ENCODE measurements at places on chromosomes 2 and 18.

DNA sequence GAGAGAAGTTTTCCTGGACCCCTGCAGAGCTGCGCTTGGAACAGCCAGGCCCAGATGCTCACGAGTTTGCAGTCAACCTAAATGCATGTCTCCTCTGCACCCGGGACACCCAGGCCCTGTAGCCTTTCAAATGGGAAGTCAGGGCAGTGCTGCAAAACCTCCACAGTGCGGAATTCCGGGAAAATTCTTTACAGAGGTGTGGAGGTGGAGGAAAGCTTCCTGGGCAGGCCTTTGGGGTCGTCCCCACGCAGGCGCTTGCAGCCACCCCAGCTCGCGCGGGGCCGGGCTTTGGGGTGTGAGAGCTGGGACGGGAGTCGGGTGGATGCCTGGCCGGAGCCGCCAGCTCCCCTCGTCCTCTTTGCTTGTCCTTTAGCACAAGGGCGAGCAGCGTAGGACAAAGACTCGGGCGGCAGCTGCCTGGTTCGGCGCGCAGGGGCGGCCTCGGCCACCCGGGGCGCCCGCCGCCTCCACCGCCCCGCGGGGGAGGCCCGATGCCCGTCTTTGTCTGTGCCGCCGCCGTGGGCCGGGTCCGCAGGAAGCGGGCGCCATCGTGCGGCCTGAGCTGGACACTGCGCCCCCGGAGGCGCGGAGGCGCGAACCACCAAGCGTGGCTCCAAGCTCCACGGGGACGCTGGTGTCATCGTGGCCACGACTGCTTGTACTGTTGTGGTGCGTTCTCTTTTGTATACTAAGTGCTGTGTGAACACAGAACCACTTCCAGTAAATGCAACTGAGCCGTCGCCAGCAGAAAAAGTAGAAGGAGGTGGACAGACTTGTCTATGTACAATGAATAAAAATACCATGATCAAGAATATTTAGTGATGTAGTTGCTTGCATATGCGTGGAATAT is 28.2 kb upstream of the BCL11A start:
- peak; percentile 26 for DNase-seq

- DNase-seq = no peak
Measured at GRCh38 chr2:20537423-20538307, 90.8 kb downstream of the RHOB start.

- DNase-seq = no peak
Measured at GRCh38 chr2:69132960-69133590, 120.1 kb downstream of the ANTXR1 start.

DNA sequence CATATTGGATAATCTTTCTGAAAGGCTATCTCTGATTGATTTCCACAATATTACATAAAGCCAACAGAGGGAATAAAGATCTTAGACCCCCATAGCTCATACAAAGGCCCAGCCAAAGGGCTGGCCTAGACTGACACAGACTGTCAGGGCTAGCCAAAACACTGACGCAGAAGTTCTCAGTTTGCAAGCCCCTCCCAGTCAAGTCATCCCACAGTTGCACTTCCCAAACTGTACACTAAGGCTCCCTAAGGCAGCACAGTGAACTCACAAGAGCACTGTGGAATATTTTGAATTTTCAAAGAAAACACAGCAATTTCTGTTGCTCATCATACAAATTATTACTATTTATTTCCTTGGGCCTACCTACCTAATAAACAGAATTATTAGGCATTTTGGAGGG is 244.9 kb downstream of the SP3 start:
- no peak for DNase-seq

DNA sequence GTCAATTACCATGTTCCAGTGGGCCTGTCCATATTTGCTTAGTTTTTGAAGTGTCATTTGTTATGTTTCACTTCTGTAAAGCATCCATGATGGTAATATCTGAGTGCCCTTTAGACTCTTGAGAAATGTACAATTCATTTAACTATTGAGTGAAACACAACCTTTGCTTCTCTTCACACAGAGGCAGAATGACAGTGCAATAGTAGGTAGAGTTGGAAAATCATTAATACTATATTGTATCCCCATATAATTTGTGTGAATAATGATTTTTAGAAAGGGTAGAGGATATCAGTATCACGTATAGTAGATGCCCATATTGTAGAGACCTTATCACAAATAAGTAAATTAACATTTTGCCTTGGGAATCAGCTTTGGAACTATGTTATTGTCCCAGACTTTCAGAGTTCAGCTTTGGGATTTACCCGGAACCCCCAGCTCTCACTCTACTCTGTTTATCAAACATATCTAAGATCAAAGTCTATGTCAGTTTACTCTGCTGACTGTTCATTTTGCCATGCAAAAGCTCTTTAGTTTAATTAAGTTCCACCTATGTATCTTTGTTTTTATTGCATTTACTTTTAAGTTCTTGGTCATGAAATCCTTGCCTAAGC is 172.7 kb upstream of the NOL4 start:
- no peak for DNase-seq

- no peak for DNase-seq
Measured at GRCh38 chr18:69755041-69755440, 192.6 kb downstream of the CD226 start.

DNA sequence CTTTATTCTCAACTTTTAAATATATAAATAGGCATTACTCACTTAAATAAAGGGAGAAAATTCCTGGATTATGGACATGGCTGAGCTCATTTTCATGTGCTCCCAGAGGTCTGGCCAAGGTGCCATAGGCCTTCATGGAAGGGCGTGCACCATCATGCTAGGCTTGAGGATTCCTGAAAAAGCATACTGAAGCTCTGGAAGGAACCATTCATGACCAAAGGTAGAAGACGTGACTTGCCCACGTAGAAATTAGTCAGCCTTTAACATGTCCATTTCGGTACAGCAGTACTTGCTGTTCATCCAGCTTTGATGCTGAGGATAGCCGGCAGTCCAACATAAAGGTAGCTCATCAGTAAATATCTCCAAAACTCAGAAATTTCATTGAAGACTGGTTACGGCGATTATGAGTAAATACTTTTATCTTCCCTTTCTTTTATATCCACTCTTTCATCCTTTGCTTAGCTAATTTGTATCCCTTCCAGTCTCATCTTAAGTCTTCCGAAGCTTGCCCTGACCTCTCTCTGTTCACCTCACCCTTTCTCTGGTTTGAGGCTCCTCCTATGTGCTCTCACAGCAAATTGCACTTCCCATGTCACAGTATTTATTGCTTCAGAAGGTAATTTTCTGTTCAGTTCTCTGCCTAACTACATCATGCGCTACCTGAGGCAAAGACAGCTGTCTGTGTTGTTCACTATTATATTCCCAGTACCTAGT is 32.3 kb upstream of the ASNSD1 start:
- no peak for DNase-seq

DNA sequence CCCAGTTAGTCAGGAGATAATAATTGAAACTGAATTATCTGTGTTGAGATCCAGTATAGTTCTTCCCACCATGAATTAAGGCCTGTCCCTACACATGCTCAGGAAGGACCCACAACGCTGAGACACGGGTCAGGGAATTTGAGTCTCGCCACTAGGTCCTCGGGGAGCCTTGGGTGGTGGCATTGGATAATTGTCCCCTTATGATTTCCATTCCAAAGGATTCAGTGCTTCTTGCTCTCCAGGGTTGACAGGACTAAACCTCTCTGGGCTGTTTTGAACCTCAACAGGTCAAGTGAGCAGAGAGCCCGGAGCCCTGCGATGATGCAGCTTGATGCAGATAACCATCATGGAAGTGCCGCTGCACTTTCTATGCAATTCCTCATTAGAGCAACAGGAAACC is 253.7 kb upstream of the PXDN start:
- no peak for DNase-seq

- DNase-seq = no peak
Measured at GRCh38 chr2:13597176-13597575, 880.4 kb downstream of the TRIB2 start.

DNA sequence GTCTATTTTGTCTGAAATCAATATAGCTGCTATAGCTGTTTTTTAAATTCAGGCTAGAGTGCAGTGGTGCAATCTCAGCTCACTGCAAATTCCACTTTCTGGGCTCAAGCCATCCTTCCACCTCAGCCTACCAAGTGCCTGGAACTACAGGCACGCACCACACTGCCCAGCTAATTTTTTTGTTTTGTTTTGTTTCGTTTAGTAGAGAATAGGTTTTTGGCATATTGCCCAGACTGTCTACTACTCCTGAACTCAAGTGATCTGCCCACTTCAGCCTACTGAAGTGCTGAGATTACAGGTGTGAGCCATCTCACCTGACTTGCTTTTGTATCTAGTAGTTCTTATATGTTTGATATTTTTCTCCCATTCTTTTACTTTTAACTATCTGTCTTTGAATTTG is 259.7 kb downstream of the CDH19 start:
- DNase-seq = no peak

DNA sequence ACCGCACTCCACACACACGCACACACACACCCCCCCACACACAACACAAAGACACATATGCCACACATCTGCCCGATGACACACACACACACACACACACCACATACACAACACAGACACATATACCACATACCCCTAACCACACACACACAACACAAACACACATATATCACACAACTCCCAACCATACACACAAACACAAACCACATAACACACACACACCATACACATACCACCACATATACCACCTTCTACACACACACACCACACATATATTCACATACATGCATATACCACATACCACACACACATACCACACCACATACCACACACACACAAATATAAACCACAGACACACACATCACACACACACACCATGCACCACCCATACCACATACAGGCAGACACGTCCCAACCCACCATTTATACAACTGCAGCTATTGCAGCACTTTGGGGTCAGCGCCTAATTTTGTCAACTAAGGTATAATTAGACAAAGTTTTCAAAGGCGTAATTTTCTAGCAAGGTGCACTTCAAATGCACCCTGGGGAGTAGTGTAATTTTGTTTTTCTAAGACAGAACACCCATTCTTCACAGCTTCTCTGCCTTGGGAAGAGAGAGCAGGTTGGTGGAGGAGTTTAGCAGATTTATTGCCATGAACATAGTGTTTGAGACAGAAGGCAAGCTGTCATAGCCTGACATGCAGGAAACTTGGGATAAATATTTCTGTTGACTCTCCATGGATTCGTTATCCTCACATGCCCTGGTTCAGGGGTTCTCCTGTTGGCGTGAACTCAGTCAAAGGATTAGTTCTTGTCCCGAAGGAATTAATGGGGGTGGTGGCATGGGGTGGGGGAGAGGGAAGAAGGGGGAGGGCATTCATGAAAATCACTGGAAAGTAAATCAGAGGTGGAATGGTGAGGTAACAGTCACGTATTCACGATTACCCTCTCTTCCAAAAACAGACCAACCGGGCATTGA is 416.1 kb downstream of the LPIN1 start:
- no peak for DNase-seq

DNA sequence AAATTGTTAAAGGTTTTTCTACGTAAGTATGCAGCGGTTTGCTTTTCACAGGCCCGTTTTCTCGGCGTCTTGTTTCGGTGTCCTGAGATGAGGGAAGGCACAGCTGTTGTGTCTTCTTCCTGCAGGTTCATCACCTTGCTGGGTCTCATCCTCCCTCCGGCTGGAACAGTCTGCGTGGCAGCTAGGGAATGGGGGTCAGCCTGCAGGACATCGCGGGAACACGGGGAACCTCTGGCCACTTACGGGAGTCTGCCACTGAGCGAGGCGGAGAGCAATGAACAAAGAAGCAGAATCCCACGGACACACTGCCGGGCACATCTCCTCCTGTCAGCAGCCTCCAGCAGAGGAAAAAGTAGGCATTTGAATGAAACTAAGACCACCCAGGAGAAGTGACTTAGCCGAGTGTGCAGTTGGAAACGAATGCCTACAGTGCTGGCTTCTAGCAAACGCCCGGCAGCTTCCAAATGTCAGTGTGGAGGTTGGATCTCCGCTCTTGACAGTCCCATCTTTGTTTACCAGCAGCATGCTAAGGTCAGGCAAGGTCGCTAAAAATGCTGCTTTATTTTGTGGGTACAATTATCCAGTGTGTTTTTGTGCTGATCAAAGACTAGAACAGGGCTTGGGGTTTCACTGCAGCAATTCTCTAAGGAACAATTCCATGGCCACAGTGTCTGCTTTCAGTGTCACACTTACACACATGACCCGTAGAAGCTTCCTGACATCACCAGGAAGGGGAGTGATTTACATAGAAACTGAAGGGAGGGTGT is 109.8 kb upstream of the SEC11C start:
- DNase-seq = no peak

- DNase-seq = no peak
Measured at GRCh38 chr2:151720521-151720920, 13.8 kb downstream of the NEB start.

GRCh38 chr18:49494660-49495059 is 7.6 kb upstream of the C18orf32 start:
- no peak for DNase-seq

GRCh38 chr18:55403421-55403949 is 184.5 kb downstream of the TCF4 start:
- DNase-seq = no peak

DNA sequence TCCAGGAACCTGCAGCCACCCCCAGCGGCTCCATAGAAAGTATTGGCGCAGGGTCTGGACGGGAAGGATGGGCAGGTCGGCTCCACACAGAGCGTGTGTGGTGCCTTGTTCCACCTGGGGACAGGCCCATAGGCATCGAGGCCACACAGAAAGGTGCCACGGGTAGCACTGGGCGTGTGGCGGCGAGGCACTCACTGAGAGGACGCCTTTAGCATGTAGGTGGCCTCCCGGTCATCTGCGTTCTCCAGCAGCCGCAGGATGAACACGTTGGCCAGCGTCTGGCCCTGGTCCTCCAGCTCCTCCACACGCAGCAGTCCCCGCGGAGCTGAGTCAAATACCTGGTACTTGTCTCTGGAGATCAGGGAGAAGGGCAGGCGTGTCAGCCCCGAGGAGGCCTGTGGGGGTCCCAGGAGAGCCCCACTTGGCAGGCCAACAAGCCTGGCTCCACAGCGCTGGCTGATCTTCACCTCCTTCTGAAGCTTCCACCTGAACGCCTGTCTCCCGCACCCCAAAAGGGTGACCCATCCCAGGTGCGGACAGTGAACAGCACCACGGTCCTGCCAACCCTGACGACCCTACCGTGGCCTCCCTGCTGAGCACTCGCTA is 13.2 kb downstream of the SNORC start:
- DNase-seq = no peak

DNA sequence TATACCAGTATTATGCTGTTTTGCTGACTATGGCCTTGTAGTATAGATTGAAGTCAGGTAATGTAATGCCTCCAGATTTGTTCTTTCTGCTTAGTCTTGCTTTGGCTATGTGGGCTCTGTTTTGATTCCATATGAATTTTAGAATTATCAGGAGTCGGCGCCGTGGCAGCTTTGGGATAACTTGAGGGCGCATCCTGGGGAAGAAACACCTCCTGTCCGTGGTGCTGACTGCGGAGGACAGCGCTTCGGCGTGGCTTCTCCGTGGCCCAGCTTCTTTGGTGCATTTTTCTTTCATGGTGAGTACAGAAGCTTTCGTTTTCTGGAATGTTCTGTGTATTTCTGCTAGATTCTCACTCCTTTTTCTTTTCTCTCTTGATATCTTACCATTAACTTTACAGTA is 25.2 kb downstream of the CCDC74A start:
- no peak for DNase-seq

Data from activated T-helper 1 cell treated with Interleukin-2 at 50 U/mL for 16 hours (primary cell).